ENCODE measurements at places on chromosomes 5 and 9.

GRCh38 chr9:72149231-72149975 lies at the start of gene GDA:
Gene GDA (plus strand): TSS chr9:72149440. CDS start chr9:72149560, 120 bp downstream.
- no peak for DNase-seq

- no peak for DNase-seq
Measured at GRCh38 chr9:31005086-31005665, 1379.3 kb upstream of the ACO1 start.

DNA sequence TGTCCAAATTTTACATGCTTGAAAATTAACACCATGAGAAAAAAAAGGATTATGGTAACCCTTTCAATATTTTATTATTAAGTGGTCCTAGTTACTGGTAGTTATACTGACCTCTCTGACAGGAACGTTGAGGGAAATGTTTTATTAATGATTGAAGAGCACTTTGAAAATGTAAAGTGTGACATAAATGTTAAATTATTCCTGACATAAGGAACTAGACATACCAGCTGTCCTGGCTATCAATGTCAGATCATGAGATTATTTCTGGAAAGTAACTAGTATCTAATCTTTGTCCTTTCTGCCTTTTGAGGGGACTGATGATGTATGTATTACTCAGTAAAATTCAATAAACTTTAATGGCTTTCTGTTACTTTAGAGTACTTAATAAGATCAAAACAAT lies 1538.5 kb upstream of the CDH6 start:
- no peak for DNase-seq

DNA sequence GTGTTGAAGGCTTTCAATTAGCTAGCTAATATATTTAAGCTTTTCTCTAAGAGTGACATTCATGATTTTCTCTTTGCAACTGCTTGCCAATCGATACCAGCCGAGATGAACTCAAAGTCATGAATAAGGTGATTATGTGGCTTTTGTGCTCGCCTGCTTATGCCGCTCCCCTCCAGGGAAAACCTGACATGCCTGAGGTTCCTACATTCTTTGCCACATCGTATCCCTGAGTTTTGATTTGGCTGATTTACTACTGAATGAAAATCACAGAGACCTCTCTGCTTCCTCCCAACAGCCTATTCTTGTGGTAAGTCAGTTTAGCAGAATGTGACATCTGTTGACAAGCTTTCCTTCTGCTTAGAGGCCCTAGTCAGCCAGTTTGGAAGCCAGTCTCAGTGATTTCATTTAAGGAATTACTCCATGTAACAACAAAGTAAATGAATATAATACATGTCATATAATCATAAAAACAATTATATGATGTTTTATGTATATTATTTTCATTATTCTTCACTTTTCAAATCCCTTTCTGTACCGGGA lies 513.4 kb downstream of the CSNK1G3 start:
- DNase-seq, result no peak

DNA sequence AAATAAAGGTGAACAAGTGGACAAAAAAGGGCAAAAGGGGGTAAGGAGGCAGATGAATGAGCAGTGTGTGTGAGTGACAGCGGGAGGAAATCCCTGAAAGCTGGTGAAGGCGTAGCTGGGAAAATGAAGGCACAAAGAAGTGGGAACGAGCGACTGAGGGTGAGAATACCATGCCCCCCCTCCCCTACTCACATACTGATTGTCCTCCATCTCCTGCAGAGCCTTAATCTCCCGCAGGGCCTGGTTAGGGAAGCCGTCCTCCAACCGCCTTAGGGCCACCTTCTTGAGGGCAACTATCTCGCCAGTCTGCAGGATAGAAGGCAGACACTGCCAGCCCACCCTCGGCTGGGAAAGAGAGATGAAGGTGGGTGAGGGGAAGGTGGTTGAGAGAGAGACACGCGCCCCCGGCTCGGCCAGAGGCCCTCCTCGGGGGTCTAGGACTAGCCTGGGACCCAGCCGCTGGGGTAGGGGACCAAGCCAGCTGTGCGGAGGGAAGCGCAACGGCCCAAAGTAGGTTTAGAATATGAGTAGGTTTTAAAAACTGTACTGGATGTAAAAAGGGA lies 522 bp downstream of the CDK20 start:
- no peak for DNase-seq

DNA sequence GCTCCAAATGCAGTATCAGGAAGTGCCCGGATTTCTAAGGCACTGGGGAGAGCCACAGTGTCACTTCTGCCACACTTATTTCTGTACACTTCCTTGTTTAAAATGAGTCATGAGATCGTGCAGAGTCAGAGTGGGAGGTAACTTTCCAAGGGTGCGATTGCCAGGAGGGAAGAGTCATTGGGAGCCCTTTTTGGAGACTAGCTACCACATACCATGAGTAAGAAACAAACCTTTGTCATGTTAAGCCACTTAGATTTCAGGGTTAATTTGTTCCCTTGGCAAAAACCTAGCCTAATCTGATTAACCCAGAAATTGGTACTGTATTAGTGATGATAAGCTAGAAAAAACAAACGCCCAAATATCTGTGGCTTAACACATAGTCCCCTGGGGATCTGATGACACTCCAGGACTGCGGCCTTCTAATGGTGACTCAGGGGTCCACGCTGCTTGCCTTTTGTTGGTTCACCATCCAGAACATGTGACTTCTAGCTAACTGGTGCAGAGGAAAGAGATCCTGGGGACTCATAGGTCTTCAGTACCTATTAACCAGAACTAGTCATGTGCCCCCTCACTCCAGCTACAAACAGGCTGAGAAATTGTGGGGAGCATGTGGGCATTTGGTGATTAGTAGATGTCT lies 48.6 kb upstream of the TLE1 start:
- no peak for DNase-seq

- DNase-seq, result no peak
Measured at GRCh38 chr5:32283539-32284377, 29.0 kb downstream of the MTMR12 start.

DNA sequence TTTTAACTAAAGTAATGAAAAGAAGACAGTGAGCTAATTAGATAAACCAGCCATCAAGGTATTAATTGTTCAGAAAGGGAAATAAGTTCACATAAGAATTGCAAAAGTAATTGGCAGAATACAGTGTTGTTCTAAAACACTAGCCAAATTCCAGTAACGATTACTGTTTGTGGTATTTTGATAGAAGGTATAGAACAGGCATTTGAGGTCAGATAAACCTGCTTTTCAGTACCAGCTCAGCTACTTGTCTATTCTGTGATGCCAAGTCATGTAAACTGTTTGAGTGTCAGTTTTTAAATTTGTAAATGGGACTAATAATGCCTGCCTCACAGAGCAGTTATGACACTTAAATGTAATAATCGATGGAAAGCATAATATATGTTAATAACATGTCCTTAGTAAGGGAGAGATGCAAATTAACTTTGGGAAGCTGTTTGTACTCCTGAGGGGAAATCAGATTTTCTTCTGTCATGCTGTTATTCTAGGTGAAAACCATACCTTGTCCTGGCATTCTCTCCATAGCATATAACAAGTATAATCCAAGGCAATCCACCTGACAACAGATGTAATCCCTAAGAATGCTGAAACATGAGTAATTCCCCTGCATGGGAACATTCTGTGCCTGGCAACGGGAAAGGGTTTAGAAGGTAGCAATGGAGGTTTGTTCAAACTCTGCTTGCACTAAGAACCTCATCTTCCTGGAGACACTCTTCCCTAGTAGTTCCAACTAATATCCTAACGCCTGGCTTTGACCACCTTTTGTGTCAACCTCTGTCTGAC lies 509.5 kb upstream of the PAPPA start:
- no peak for DNase-seq

- no peak for DNase-seq
Measured at GRCh38 chr5:159210846-159211245, 1.5 kb upstream of the RNF145 start.

DNA sequence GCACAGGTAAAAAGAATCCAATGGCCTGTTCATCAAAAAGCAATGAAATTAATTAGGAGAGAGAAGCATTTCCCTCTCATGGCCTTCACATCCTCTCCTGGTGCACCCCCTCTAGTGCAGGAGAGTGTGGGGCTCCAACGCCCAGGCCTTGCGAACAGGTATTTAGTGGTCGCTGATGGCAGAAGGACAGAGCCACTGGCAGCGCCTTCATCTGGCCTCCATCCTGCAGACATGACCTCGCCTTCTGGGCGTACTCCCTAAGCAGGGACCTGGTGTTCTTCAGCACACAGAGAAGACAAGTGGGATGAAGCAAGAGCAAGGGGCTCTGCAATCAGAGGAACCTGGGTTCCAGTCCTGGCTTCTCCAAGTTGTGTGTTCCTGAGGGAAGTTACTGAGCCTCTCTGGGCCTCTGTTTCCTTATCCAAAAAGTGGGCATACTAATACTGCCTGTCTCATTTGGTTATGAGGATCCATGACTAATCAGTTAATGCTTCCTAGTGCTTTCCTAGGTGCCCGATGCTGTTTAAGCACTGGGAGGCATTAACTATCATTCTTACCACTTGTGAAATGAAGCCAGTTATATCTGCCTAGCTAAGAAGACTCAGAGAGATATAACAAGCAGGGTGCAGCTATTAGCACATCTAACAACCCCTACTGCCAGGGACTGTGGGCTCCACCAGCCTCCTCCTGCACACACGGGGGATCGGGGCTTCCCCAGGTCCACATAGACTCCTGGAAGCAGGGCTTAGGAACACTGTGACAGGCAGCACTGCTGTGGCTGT lies 77.3 kb downstream of the SEMA4D start:
- DNase-seq, result no peak

GRCh38 chr5:155954701-155955445 lies 372.1 kb upstream of the SGCD start:
- no peak for DNase-seq

DNA sequence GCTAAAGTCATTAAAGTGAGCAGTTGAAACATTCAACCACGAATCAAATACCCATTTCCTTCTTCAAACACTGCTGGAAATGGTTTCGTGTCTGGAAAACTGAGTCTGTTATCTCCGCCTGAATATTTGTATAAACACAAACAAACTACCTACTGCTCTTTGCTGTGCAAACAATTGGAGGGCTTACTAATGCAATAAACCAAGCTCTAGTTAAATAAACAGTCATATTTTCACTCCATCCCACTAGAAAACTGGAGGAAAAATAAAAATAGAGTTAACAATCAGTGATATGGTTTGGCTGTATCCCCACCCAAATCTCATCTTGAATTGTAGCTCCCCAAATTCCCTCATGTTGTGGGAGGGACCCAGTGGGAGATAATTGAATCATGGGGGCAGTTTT lies 397.6 kb downstream of the RASEF start:
- no peak for DNase-seq

Data from T follicular helper cell (primary cell).